ENCODE measurements at places on chromosomes 7 and 10.

- no peak overlapping the region for H3K4me3 ChIP-seq
- DNase-seq = no peak
- H3K36me3 ChIP-seq = no peaks in the 10 kb centered on the region
- H3K27ac ChIP-seq = no peak overlapping the region
These were observed 606.0 kb downstream of the INHBA start for GRCh38 chr7:41096917-41097316.

GRCh38 chr7:40700653-40701421 lies 566.0 kb downstream of the SUGCT start:
- no peaks in the 10 kb centered on the region for H3K27me3 ChIP-seq
- no peak overlapping the region for H3K27ac ChIP-seq
- peak; percentile 57 for DNase-seq
- no peaks in the 10 kb centered on the region for H3K36me3 ChIP-seq
- H3K4me3 ChIP-seq = no peak overlapping the region

DNA sequence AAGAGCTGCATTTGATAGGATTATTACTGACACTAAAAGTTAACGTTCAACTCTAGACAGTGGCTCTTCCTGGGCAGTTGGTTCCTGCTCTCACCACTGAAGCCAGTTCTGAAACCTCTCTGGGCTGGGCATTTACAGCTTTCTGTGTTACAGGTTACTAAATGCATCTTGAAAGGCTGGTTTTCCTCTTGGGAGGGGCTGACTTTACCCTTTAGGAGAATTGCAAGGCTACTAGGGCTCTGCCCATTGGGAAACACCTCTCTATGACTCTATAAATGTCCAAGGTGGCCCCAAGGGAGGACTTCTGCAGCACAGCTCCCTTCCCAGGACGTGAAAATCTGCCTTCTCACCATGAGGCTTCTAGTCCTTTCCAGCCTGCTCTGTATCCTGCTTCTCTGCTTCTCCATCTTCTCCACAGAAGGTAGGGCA lies at the start of gene GPR15LG:
Gene GPR15LG, plus strand, starts transcription at position 301 of the 429 bp plus-strand sequence. Its CDS starts 51 bp downstream, at position 352.
- H3K27ac ChIP-seq = no peak within 1 kb of the TSS
- peak; percentile 21 for DNase-seq
- H3K4me3 ChIP-seq = no peak within 1 kb of the TSS
- H3K27me3 ChIP-seq = no peaks in the 10 kb centered on the region
- no peaks in the 10 kb centered on the region for H3K4me1 ChIP-seq

DNA sequence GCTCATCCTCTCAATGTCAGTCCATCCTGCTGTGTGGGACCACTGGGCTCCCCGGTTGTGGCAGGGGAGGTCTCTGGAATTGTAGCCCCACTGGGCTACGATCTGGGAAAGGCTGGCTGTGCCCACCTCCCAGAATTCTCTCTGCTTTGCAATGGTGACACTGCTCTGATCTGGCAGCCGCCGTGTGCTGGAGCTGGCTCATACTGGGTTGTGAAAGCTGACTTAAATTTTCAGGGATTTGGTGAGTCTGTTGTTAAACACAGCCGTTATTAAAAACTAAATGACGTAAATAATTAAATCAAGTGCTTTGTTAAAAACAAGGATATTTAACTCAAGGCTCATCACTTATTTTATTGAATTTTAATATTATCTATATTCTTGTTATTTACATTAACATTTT lies 160.0 kb downstream of the TAX1BP1 start:
- DNase-seq = no peak
- H3K27ac ChIP-seq = no peak overlapping the region
- no peaks in the 10 kb centered on the region for H3K36me3 ChIP-seq
- H3K4me3 ChIP-seq = no peak overlapping the region
- H3K27me3 ChIP-seq = no peaks in the 10 kb centered on the region
- H3K4me1 ChIP-seq = peaks cover 3% of the 10 kb centered on the region

GRCh38 chr10:7492660-7493046 lies 81.8 kb upstream of the SFMBT2 start:
- peaks cover 12% of the 10 kb centered on the region for H3K4me1 ChIP-seq
- H3K36me3 ChIP-seq = no peaks in the 10 kb centered on the region
- no peaks in the 10 kb centered on the region for H3K27me3 ChIP-seq
- no peak for DNase-seq
- H3K27ac ChIP-seq = no peak overlapping the region

DNA sequence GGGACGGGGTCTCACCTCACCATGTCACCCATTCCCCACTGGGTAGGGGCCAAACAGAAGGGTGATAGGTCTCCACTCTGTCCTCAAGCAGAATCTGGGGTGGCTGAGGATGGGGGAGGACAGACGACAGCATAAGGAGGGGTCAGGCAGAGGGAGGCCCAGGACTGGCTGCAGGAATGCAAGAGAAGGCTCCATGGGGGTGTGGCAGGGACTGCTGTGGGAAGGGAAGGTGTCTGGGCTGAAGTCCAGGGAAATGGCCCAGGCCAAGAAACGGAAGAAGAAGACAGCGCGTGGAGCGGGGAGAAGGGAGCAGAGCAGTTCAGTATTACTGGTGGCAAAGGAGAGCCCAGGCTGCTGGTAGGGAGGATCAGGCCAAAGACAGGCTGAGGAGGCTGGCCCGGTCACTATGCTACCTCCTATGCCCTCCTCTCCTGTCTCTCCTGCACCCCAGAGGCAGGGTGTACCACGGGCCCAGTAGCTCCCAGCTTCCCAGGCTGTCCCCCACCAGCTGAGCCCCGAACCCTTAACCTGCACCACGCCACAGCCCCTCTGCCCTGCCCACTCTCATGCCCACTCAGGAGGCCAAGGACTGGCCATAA lies 60.9 kb downstream of the GRB10 start:
- DNase-seq = no peak
- peaks cover 7% of the 10 kb centered on the region for H3K4me1 ChIP-seq
- H3K4me3 ChIP-seq = no peak overlapping the region

DNA sequence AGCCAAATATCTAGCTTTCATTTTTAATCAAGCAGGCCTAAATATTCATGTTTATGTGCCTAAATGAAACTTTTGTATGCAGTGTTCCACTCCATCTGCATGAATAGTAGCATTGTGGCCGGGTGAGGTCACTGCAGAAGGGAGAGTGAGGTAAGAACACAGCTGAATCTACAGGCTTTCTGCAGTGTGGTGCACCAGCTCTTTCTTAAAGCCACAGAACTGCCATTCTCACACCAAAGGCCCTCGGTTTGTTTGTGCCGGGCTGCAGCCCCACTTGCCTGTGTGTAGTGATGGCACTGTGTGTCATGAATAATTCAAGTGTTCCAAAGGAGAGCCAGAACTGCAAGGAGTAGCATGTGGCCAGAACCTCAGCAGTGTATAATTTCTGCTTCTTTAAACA lies 204.1 kb downstream of the TRIL start:
- no peak for DNase-seq
- no peaks in the 10 kb centered on the region for H3K4me1 ChIP-seq
- no peak overlapping the region for H3K4me3 ChIP-seq
- H3K36me3 ChIP-seq = no peaks in the 10 kb centered on the region

GRCh38 chr10:7297094-7297493 lies 113.7 kb downstream of the SFMBT2 start:
- no peaks in the 10 kb centered on the region for H3K36me3 ChIP-seq
- H3K4me3 ChIP-seq = no peak overlapping the region
- no peaks in the 10 kb centered on the region for H3K4me1 ChIP-seq
- DNase-seq = no peak
- no peak overlapping the region for H3K27ac ChIP-seq
- no peaks in the 10 kb centered on the region for H3K27me3 ChIP-seq

DNA sequence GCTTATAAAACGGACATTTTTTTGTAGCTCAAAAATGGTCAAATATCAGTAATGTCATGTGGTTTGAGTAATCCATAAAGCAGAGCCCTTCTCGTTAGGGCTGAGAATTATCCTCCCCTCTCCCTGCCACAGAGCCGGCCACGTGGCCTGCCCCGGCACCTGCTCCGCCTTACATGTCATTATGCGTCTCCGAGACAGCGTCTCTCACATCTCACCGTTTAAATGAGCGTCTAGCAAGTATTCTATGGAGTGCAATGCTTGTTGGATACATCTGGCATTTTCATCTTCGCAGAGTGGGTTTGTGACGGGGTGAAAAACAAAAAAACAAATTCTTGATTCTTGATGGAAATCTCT lies 86.1 kb downstream of the CUX1 start:
- H3K27me3 ChIP-seq = no peaks in the 10 kb centered on the region
- no peak overlapping the region for H3K4me3 ChIP-seq
- H3K27ac ChIP-seq = no peak overlapping the region
- peaks cover 11% of the 10 kb centered on the region for H3K36me3 ChIP-seq

GRCh38 chr10:104690959-104691358 lies 49.9 kb downstream of the SORCS3 start:
- no peak overlapping the region for H3K4me3 ChIP-seq
- DNase-seq = peak; percentile 8
- H3K36me3 ChIP-seq = no peaks in the 10 kb centered on the region
- no peak overlapping the region for H3K27ac ChIP-seq

DNA sequence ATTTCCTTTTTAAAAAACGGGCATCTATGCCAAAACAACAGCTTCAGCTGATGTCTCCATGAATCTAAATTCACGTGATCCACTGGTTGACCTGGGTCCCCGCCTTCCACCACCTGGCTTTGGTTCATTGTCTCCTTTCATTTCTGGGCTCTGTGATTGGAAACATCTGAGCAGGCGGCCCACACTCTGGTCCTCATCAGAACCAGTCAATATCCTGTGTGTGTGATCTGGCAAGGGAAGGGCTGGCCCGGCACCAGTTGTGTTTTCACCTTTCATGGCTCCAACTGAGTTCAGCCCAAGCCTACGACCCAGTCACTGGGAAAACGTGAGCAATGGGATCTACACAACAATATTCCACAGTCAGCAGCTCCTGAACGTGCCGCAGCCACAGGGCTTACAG lies 46.2 kb downstream of the PARP12 start:
- DNase-seq = no peak
- no peak overlapping the region for H3K4me3 ChIP-seq

GRCh38 chr10:78371136-78371535 lies 337.5 kb downstream of the RPS24 start:
- peak; percentile 66 for DNase-seq
- H3K4me1 ChIP-seq = no peaks in the 10 kb centered on the region
- H3K27ac ChIP-seq = no peak overlapping the region
- H3K27me3 ChIP-seq = no peaks in the 10 kb centered on the region

GRCh38 chr7:117873310-117874190 lies at the start of gene CTTNBP2:
CTTNBP2 (minus strand) TSS chr7:117873441; CDS start chr7:117873415, 26 bp downstream.
- H3K36me3 ChIP-seq = no peaks in the 10 kb centered on the region
- H3K4me3 ChIP-seq = peak within 1 kb of the TSS; percentile 86
- no peak within 1 kb of the TSS for H3K27ac ChIP-seq
- H3K27me3 ChIP-seq = peaks cover 30% of the 10 kb centered on the region

DNA sequence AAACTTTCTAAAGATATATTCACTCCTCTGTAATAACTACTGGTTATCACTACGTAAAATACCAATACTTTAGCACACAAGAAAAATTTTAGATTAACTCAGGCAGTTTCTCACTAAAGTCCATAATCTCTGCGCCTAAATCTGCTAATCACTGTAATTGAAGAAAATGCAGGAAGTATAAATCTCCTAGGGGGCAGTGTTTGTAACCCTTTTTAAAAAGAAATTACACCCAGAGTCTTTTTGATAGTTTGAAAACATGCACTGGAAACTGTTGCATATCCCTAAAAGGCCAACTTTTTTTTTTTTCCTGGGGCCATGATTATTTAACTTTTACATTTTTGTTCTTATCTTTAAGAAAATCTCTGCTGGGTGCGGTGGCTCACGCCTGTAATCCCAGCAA lies 209.6 kb downstream of the KIAA1217 start:
- H3K36me3 ChIP-seq = no peaks in the 10 kb centered on the region
- DNase-seq = no peak
- no peaks in the 10 kb centered on the region for H3K27me3 ChIP-seq
- H3K4me1 ChIP-seq = no peaks in the 10 kb centered on the region

- H3K27me3 ChIP-seq = no peaks in the 10 kb centered on the region
- no peak overlapping the region for H3K27ac ChIP-seq
- no peaks in the 10 kb centered on the region for H3K36me3 ChIP-seq
- H3K4me1 ChIP-seq = no peaks in the 10 kb centered on the region
These were observed 58.0 kb upstream of the EBF3 start for GRCh38 chr10:130022086-130022485.

DNA sequence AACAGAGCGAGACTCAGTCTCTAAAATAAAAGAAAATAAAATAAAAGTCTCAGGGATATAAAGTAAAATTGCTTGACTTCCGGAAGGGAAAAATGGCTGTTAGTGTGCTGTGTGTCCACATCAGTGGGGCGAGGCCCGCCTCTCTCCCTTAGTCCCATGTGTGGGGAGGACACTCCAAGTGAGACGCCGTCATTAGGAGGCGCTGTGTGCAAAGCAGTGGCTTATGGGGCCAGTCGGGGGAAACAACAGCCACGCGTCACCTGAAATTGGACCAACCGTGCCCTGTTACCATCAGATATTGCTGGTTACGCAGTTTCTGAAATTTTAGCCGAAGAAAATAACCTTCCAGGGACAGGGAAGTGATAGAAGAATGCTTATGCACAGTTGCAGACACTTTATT lies 15.8 kb downstream of the SFXN4 start:
- no peaks in the 10 kb centered on the region for H3K27me3 ChIP-seq
- no peaks in the 10 kb centered on the region for H3K4me1 ChIP-seq
- H3K36me3 ChIP-seq = peaks cover 12% of the 10 kb centered on the region
- DNase-seq = peak; percentile 75
- no peak overlapping the region for H3K27ac ChIP-seq
- H3K4me3 ChIP-seq = no peak overlapping the region

GRCh38 chr7:157671358-157672255 lies 334.8 kb downstream of the DNAJB6 start:
- peak; percentile 41 for DNase-seq
- H3K36me3 ChIP-seq = no peaks in the 10 kb centered on the region
- H3K27ac ChIP-seq = no peak overlapping the region

DNA sequence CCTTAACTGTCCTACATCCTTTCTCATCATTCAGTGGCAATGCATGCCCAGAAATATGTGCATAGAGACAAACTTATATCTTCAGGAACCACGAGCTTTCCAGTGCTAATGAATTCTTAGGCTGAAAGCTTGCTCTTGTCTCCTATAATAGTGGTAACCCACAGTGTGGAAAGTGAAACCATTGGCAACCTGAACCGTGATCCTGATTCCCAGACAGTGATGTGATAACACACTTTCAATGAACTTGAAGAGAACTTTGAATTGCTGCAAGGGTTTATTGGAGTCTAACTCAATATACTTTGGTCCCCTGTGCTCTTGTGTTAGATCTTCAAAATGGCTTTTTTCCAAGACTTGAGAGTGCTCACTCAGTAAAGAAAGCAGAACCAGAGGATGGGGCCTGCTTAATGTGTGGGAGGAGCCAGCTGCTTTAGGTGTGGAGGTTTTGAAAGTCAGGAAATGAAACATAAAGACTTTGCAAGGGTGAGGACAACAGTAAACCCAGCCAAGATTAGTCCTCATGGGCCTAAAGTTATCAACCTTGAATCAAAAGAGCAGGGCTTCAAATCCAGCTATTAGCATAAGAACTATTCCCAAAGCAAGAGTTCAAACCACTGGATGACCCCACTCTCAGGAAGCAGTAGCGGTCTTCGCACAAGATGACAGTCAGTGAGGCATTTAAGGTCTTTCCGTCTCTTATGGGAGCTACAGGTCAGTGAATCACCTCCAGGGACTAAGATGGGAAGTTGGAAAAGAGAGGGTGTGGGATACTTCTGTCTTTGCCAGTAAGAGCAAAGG lies 332.4 kb upstream of the NRP1 start:
- no peak overlapping the region for H3K4me3 ChIP-seq
- no peak for DNase-seq
- no peaks in the 10 kb centered on the region for H3K36me3 ChIP-seq

- no peaks in the 10 kb centered on the region for H3K4me1 ChIP-seq
- H3K4me3 ChIP-seq = no peak overlapping the region
- peaks cover 20% of the 10 kb centered on the region for H3K27me3 ChIP-seq
These were observed 20.3 kb upstream of the HECTD2 start for GRCh38 chr10:91389636-91390512.

- H3K4me1 ChIP-seq = peaks cover 21% of the 10 kb centered on the region
- no peak overlapping the region for H3K27ac ChIP-seq
- no peak for DNase-seq
- H3K36me3 ChIP-seq = no peaks in the 10 kb centered on the region
These were observed 8.8 kb downstream of the ITGB1 start for GRCh38 chr10:32949221-32949678.
